Stomach (tissue), 19 donors: ENCODE measurements at places on chromosomes 6 and 20. TPM values are rescaled to one million over a fixed set of nuclear protein-coding genes. Genes with fewer than 3 reads are reported as not detected.

DNA sequence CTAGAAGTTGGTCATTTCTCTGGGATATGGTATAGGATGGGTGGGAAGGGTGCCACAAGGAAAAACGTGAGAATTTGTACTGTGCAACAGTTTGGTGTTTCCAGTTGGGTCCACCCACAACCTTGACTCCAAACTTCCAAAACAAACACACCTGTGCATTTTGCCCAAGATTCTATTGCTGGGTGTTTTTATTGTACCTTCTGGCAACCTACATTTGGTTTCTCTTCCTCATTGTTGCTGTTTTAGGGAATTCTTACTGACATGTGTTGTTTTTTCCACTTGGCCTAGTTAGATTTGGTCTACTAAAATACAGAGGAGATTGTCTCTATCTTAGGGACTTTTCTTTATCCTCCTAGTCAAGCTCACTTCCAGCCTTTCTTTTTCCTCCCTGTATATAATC is 16.7 kb downstream of the TULP4 start:
- DNase-seq: no peak

GRCh38 chr6:122806291-122806690 is 17.2 kb downstream of the SMPDL3A start:
- DNase-seq: no peak

GRCh38 chr6:41367700-41368099 is 32.3 kb downstream of the NCR2 start:
- peak; percentile 66 for DNase-seq

DNA sequence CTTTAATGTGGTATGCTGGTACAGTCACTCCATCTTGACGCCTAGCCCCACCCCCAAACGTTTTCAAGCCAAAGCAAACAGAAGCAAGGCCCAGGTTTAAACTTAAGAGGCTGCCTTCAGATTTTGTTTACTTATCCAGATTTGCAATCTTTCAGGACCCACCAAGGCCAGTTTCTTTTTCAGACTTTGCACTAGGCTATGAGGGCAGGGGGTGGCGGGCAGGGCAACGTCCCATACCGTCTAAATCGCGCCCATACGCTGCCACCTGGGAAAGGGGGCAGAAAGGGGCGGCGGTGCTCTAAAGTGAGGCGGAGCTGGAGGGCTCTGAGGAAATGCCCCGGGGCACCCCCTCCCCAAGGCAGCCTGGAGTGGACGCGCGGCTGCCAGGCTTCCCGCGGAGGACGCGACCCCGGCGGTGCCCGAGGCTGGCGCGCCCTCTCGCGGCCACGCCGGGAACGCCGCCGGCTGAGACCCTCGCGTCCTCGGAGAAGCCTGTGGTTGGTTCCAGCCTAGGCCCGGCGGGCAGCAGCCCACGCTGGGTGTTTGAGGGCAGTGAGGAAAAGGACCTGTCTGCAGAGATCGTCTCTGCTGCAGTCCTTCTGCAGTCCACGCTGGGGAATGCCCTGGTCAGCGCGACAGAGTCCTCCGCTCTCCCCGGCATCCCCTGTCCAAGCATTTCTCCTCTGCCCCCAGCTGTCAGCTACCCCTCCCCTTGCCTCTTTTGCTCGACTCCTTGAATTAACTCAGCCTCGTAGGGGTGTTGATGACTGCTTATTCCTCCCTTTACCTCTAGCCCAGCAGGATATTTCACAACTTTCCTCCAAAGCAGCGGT is 129.2 kb upstream of the PRND start:
- DNase-seq: peak; percentile 86

Gene EDN3
- 20.0 TPM for total RNA-seq
